Posterior vena cava (tissue), 2 donors: ENCODE measurements at places on chromosomes 11 and 22. TPM values are rescaled to one million over a fixed set of nuclear protein-coding genes. Genes with fewer than 3 reads are reported as not detected.

- no peak for DNase-seq
These were observed 119.0 kb downstream of the JRKL start for GRCh38 chr11:96508861-96509260.

GRCh38 chr22:23066200-23067022 is 3.9 kb upstream of the GNAZ start:
- DNase-seq: peak; percentile 65

GRCh38 chr11:106304274-106304673 is 226.8 kb downstream of the AASDHPPT start:
- no peak for DNase-seq

GRCh38 chr22:44419429-44419828 is 78.6 kb downstream of the RTL6 start:
- DNase-seq: no peak

KCNJ1 gene
- not detected for total RNA-seq

DNA sequence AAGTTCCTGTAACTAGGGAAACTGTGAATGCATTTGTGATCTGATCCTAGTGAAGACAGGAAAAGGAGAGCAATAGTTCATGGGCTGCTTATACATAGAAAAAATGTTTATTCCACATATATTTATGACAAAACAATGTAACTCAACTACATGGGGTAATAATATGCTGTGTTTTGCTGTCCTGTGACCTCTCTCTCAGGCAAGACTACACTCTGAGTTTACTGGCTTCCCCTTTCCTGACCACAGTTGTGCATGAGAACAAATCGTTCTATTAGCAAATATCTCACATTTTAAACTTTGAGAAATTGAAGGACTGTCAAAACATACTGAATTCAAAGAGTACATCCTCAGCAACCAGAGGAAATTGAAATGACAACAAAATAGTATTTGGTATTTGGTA is 161.9 kb upstream of the TRPC6 start:
- DNase-seq: no peak

GRCh38 chr11:14110629-14111028 is 148.1 kb downstream of the SPON1 start:
- no peak for DNase-seq
